ENCODE measurements at places on chromosomes 2 and 18.

DNA sequence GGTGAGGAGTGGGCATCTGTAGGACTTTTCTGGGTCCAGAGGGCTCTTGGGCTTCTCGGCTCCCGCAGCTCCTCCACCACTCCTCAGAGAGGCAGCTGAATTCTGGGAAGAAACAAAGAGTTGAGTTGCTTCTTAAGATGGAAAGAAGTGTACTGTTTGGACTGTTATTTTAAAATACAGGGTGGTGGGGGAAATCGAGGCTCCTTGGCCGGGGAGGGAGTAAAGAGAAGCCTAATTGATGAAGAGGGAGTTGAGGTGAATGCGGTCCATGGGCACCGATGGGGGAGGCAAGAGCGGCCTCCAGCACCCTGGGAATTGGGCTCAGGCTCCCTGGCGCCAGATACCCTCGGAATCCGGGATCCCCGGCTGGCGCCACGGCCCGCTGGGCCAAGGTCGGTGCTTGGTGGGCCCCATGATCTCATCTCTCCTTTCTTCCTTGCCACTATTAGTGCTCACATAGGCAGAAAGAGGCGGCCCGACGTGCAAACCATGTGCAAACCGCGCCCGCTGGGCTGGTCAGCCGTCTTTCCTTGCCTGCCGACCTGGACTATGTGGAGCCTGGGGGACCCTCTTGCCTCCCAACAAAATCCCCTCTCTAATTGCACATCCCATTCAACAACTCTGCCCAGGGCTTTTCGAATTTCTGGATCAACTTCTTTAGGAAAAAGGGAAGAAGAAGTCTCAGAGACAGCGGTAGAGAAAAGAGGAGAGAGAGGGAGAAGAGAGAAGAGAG, 604 bp upstream of the SIX3 start:
- no peak overlapping the region for H3K4me3 ChIP-seq
- peaks cover 97% of the 10 kb centered on the region for H3K27me3 ChIP-seq
- no peaks in the 10 kb centered on the region for H3K4me1 ChIP-seq
- DNase-seq, result no peak
- H3K27ac ChIP-seq, result no peak overlapping the region

DNA sequence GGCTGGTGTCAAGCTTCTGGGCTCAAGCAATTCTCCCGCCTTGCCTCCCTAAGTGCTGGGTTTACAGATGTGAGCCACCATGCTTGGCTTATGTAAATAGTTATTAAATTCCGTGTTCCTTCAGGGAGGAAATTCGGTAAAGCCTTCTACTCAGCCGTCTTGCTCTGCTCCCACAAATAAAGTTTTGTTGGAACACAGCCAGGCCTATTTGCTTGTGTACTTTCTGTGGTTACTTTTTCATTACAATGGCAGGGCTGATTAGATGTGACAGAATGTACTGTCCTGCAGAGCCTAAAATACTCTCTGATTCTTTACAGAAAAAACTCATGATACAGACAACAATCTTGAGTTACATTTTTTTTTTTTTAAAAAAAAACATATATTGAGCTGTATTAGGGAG, 68.8 kb upstream of the TACR1 start:
- H3K27ac ChIP-seq, result no peak overlapping the region
- no peaks in the 10 kb centered on the region for H3K4me1 ChIP-seq
- H3K27me3 ChIP-seq, result no peaks in the 10 kb centered on the region
- H3K4me3 ChIP-seq, result no peak overlapping the region
- H3K36me3 ChIP-seq, result no peaks in the 10 kb centered on the region

DNA sequence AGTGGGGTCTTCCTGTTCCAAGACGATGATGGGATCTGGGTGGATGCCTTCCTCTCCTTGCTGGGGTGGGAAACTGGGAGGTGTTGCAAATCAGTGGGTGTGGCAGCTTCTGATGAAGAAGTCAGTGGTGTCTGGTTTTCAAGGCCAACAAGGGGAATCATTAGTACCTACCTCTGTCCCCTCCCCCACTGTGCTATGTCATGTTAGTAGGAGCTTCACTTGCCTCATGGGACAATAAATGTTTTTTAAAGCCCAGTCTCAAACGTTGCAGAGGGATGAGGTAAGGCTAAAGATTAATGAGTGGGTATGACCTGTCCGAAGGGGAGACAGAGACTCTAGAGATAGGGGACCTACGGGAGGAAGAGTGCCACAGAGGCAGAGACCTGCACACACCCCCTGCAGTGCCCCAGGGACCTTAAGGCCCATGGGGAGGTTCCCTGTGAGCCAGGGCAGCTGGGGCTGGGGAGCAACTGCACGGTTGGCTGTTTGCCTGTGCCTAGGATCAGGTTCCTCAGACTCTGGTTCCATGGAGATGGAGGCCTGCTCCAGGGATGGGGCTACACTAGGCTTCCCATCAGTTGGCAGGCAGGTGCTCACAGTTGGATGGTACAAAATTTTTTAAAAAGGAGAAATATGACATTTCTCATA, 37.8 kb upstream of the SLC1A4 start:
- no peak for DNase-seq
- H3K4me1 ChIP-seq, result peaks cover 12% of the 10 kb centered on the region
- no peaks in the 10 kb centered on the region for H3K36me3 ChIP-seq

- no peaks in the 10 kb centered on the region for H3K4me1 ChIP-seq
- H3K4me3 ChIP-seq, result no peak overlapping the region
- no peaks in the 10 kb centered on the region for H3K27me3 ChIP-seq
- peaks cover 11% of the 10 kb centered on the region for H3K36me3 ChIP-seq
- H3K27ac ChIP-seq, result no peak overlapping the region
- no peak for DNase-seq
Measured at GRCh38 chr2:25430556-25430955, 88.8 kb upstream of the DNMT3A start.

- no peaks in the 10 kb centered on the region for H3K36me3 ChIP-seq
- no peak for DNase-seq
- no peak overlapping the region for H3K27ac ChIP-seq
- no peak overlapping the region for H3K4me3 ChIP-seq
- no peaks in the 10 kb centered on the region for H3K27me3 ChIP-seq
- no peaks in the 10 kb centered on the region for H3K4me1 ChIP-seq
Measured at GRCh38 chr2:21676041-21676440, 552.3 kb downstream of the TDRD15 start.

GRCh38 chr2:154207288-154208047, 335.7 kb downstream of the GALNT13 start:
- H3K4me3 ChIP-seq, result no peak overlapping the region
- H3K27ac ChIP-seq, result no peak overlapping the region
- no peaks in the 10 kb centered on the region for H3K27me3 ChIP-seq
- H3K4me1 ChIP-seq, result no peaks in the 10 kb centered on the region
- no peak for DNase-seq
- H3K36me3 ChIP-seq, result no peaks in the 10 kb centered on the region

GRCh38 chr2:10215393-10215935, 87.2 kb upstream of the HPCAL1 start:
- no peak for DNase-seq
- H3K36me3 ChIP-seq, result no peaks in the 10 kb centered on the region
- H3K4me3 ChIP-seq, result no peak overlapping the region

GRCh38 chr2:236012155-236012554, 156.0 kb downstream of the GBX2 start:
- H3K27me3 ChIP-seq, result no peaks in the 10 kb centered on the region
- H3K36me3 ChIP-seq, result no peaks in the 10 kb centered on the region
- H3K4me3 ChIP-seq, result no peak overlapping the region
- DNase-seq, result no peak
- no peaks in the 10 kb centered on the region for H3K4me1 ChIP-seq

DNA sequence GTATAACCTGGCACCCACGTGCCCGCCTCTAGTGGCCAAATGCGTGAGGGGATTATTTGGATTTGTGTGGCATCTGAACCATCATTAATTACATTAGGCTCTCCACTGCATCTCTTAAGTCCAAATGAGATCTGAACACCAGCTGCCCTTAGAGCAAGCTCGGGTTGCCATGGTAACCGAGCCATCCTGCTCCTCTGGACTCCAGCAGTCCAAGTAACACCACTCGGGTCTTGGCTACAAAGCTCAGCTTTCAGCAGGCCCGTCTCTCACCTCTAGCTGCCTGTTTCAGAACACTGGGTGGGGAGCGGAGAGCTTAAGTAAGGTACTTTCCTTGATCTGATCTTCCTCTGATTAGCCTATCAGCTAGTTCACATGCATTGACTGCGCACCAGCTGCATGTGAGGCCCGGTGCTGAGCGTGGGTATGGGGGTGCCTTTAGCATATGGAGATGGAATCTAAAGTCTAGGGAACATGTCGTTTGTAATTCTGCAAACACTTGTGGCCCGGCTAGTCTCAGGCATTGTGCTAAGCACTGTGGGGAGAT, 14.1 kb upstream of the CYS1 start:
- H3K27me3 ChIP-seq, result no peaks in the 10 kb centered on the region
- DNase-seq, result no peak
- H3K36me3 ChIP-seq, result no peaks in the 10 kb centered on the region
- peaks cover 7% of the 10 kb centered on the region for H3K4me1 ChIP-seq
- no peak overlapping the region for H3K27ac ChIP-seq

- DNase-seq, result no peak
- no peaks in the 10 kb centered on the region for H3K27me3 ChIP-seq
- H3K36me3 ChIP-seq, result no peaks in the 10 kb centered on the region
Measured at GRCh38 chr18:12021596-12021995, 40.3 kb downstream of the IMPA2 start.

DNA sequence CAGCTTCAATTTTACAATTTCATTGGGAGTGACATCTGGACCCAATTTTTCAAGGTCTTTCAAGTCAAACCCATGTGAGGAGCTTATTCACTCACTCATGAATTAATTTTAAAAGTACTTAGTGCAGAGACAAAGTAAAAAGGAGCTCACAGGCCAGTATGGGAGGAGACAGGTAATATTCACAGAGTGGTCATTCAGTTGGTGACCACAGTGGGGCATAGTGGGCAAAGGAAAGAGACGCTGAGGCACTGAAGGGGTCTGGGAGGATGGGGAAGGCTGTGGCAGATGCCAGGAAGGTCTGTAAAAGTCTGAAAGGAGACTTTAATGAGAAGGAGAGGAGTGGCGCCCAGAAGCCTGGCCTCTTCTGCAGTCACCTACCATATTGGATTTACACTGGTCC, 76.0 kb downstream of the CD8B2 start:
- no peaks in the 10 kb centered on the region for H3K27me3 ChIP-seq
- no peak overlapping the region for H3K27ac ChIP-seq
- no peak overlapping the region for H3K4me3 ChIP-seq
- H3K4me1 ChIP-seq, result peaks cover 6% of the 10 kb centered on the region
- H3K36me3 ChIP-seq, result no peaks in the 10 kb centered on the region

DNA sequence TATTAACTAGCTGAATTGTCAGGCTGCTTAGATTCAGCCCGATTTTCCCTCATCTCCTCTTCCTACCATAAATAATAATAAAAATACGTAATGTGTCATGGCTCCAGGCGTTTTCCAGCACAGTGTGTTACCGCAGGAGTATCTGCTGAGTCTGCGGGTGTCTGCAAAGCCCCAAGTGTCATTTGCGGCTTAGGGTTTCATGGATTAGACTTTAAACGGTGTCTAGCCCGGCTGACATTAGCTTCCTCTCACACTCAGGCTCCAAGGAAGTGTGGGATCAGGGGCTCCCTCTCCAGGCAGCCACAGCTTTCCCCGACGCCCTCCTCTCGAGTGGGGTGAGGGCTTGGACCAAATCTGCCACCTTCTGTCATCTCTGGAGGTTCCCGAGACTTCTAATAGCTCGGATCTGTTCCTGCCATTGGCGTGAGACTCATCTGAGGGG, 14.1 kb upstream of the HOXD1 start:
- no peak overlapping the region for H3K4me3 ChIP-seq
- H3K4me1 ChIP-seq, result peaks cover 5% of the 10 kb centered on the region
- DNase-seq, result no peak
- no peaks in the 10 kb centered on the region for H3K27me3 ChIP-seq

DNA sequence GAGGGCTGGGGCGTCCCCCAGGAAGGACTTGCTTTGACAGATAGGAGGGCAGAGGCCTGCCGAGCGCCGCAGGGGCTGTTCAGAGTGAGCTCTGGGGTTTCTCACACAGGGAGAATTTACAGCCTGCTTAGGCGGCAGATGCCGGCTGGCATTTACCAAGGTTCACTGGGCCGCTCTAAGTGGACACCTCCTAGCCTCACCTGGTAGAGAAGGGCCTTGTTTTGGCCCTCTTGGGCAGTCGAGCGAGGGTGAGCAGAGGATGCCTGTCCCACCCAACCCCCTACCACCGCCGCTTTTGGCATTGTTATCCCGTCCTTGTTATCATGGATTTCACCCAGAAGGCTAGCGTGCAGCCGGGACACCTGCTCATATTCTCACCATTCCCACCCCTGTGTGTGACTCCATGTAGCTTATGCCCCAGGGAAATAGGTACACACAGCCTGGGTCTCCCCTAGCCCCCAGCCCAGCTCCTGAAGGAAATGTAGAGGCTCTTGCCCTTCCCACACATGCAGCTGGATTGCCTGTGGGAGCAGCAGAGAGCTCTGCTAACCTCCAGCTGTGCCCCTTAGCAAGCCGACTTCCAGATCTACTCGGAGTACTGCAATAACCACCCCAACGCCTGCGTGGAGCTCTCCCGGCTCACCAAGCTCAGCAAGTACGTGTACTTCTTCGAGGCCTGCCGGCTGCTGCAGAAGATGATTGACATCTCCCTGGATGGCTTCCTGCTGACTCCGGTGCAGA, 52.4 kb downstream of the FAM168B start:
- no peak overlapping the region for H3K4me3 ChIP-seq
- no peaks in the 10 kb centered on the region for H3K36me3 ChIP-seq
- no peak overlapping the region for H3K27ac ChIP-seq
- H3K4me1 ChIP-seq, result no peaks in the 10 kb centered on the region
- H3K27me3 ChIP-seq, result no peaks in the 10 kb centered on the region

- H3K36me3 ChIP-seq, result peaks cover 89% of the 10 kb centered on the region
- DNase-seq, result no peak
- no peak overlapping the region for H3K27ac ChIP-seq
- H3K4me3 ChIP-seq, result no peak overlapping the region
- no peaks in the 10 kb centered on the region for H3K4me1 ChIP-seq
- no peaks in the 10 kb centered on the region for H3K27me3 ChIP-seq
Measured at GRCh38 chr2:134949981-134950708, 31.5 kb downstream of the CCNT2 start.

Measured in RWPE2 (cell line).